AG04449 (cell line): ENCODE measurements at places on chromosomes 7 and 10.

GRCh38 chr10:95356-96115 is 39.7 kb upstream of the ZMYND11 start:
- no peak for DNase-seq

DNA sequence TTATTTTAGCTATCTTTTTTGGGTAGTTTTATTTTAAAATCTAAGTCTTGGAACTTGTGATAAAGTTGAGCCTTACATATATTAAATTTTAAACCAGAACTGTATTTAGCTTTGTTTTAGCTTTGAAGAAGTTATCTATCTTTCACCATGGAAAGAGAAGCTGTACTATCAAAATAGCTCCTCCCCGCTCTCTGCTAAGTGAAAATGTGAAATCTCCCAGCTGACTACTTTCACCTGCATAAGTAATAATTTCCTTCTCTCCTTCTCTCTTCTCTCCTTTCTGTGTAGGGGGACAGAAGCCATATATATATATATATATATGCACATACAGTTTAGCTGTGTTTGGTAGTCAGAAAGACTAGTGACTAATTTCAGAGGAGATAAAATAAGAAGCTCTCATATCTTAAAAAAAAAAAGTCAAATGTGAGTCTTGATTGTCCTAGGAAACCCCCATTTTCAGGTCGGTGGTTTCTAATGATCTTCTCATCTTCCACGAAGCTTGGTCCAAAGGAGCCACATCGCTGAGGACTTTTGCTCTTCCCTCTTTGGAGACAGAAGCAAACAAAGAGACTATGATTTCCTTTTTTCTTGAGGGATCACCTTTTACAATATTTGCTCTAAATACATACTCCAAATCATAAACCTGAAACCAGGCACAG is 30.6 kb upstream of the GDI2 start:
- no peak for DNase-seq

GRCh38 chr7:47882635-47883034 is 65.6 kb downstream of the PKD1L1 start:
- no peak for DNase-seq

DNA sequence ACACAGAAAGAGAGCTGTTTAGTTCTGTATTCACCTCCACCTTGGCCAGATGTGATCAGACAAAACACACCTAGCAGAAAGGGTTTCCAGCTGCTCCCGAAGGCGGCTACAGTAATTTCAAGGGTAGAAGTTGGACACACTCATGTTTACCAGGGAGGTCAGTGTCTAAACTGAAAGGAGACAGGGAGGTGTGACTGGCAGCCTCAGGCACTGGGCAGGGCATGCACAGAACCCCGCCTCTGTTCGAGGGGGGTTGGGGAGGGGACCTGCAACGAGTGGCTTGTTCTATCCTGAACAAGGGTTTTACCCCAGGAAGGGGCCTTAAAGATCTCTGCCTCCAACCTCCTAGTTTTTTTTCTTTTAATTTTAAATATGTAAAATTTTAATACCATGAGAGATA is 49.6 kb downstream of the BPGM start:
- no peak for DNase-seq

- DNase-seq: no peak
Measured at GRCh38 chr10:94174838-94175237, 181.1 kb downstream of the PLCE1 start.

DNA sequence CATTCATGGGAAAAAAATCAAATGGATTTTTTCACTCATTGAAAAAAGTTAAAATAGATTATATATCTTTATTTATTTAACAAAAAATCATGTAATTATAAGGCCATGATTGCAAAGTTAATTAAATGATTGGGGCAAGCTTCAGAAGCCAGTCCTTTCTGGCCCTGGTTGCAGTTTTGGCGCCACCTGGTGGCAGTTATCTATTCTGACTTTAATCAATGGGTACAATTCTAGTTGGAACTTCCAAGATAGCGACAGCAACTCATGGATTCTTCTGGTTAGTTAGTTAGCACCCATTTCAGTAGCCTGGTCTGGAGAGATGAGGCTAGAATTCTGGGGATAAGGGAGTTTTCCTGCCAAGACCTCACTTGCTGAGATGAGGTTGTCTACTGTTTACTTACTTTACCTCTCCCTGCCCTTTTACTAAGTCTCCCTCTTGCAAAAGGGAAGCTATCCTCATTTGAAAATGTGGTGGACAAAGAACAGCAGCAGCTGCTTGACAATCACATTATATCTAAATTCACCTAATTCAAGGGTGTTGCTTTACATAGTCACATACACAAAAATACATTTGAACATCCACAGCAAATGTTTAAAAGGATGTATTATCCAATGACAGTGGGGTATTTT is 42.3 kb downstream of the NOC3L start:
- no peak for DNase-seq

- no peak for DNase-seq
Measured at GRCh38 chr7:117024811-117025210, 71.5 kb downstream of the ST7 start.

DNA sequence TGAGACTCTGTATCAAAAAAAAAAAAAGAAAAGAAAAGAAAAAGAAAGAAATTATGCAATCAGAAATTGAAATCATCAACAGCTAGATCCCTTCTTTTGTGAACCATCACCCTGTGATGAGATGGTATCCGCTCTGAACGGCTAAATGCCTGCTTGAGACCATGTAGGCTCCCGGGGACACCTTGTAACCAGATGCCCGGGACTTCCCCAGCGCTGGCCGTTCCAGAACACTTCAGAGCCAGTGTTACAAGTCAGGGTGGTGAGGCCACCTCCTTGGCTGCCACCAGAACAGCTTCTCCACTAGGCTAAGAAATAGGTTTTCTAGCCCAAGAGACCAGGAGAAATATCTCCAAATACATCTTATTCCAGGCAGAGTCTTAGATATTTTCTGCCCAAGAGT is 119.4 kb upstream of the SH2B2 start:
- no peak for DNase-seq
